ENCODE measurements at places on chromosomes 7 and 10.

DNA sequence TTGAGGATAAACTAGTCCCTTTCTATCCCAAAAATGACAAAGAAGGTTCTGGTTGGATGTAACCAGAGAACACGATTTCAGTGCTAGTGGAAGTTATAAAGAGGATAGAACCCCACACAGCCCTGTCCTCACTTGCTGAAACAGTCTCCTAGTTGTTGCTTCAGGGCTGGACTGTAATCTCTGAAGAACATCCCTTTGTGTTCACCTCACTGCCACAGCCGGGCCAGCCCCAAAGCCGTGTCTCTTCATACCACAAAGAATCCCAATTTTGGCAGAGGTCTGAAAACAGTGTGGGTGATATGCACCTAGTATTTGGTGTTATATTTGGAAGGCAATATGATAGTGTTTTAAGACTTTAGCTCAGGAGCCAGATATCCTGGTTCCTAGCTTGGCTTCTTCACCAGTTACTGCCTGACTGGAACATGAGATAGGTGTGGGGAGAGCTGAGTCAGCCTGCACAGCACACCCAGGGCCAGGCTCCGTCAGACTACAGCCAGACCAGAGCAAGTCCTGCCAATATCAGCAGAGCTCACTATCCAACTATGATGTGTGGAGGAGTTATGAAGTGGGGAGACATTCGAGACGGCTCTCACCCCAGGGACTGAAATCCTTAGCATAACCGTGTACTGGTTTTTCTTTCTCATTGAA lies 21.2 kb downstream of the CYP3A4 start:
- DNase-seq: no peak

DNA sequence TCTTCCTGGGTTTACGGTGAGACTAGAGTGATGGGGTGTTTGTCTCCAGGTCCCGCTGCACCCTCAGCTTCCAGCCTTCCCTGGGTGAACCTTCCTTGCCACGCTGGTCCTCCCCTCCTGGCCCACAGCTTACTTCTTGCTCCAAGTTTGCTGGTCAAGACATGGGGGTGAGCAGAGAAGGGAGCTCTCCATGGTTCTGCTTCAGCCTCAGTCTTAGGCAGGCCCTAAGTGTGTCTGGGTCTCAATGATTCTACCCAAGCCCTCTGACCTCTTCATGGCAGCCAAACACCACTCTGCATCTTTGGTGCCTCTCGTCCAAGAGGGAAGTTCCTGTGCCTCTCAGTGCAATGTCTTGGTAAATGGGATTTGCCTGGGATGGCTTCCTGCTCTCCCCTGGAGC lies 356.5 kb upstream of the KLF6 start:
- no peak for DNase-seq

GRCh38 chr10:133114251-133114650 lies 26.5 kb downstream of the ADGRA1 start:
- DNase-seq: no peak

DNA sequence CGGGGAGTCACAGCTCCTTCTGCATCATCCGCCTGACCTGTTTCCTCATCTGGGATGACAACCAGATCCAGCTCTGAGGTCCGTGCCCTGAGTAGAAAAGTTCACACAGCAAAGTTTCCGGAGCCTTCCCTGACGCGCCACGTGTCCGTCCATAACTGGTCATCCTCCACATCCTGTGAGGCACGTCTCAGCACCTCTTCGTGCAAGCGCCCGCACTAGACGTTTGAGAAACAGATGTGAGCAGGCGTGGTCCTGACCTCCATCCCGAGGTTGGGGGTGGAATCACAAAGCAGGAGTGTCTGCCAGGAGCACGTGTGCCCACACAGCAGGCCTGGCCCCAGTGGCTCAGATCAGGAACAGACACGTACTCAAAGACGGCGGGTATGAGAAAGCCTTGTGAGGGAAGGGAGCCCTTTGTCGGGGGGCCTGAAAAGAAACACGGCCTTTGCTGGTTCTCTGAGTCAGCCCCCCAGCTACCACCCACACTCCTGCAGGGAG lies 520.8 kb downstream of the DNAJB6 start:
- no peak for DNase-seq

DNA sequence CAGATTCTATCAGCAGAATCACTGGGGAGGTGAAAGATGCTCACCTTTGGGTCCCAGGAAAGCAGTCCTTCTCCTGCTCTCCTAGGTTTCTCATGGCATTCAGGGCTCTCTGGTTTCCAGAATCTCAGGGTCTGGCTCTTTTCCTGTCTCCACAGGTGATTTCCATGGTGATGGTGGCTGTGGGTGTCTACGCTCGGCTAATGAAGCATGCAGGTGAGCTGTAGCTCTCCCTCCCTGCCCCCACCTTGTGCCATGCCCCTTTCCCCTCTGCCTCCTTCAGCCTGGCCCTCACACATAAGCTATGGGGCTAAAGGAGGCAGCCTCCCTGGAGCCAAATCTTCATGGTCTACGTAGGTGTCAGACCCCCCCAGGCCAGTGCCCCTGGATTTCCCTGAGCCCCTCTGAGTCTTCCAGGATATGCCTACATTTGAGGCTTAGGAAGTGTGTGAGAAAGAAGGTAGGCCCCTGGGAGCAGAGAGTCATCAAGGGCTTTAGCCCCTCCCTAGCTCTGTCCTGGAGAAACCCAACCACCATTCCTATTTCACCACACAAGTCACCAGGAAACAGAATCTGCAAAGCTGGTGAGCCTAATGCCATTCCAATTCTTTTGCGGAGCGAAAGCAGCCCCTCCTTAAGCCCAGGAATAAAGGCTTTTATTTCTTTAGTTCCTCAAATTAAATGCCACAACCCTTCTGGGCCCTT lies 17.2 kb downstream of the TSPAN33 start:
- no peak for DNase-seq

- no peak for DNase-seq
Measured at GRCh38 chr7:32481176-32481575, 9.0 kb downstream of the LSM5 start.

GRCh38 chr7:155729847-155730246 lies 82.4 kb downstream of the SHH start:
- no peak for DNase-seq

- no peak for DNase-seq
Measured at GRCh38 chr10:44771233-44771995, 139.7 kb upstream of the TMEM72 start.

DNA sequence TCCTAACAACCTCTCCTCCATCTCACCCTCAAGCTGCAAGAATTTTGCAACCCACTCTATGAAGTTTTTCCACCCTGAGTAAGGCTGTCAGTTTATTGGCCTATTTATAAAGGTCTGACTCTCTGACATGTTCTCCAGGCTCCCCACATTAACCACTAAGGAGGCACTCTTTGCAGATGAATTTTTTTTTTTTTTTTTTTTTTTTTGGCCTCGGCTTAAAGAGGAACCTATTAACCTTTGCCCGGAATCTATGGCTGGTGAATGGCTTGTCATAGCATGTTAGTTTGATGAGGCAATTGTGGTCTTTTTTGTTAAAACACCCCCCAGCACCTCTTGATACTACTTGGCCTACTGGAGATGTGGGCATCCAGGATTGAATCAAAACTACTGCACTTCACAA lies 57.1 kb downstream of the TBXAS1 start:
- no peak for DNase-seq

All from NCI-H187 treated with DMSO at 0.1 percent for 48 hours (cell line).